ENCODE measurements at places on chromosomes 3 and 15.

GRCh38 chr3:100910986-100911385 lies 82.2 kb downstream of the ABI3BP start:
- peak; percentile 27 for DNase-seq

DNA sequence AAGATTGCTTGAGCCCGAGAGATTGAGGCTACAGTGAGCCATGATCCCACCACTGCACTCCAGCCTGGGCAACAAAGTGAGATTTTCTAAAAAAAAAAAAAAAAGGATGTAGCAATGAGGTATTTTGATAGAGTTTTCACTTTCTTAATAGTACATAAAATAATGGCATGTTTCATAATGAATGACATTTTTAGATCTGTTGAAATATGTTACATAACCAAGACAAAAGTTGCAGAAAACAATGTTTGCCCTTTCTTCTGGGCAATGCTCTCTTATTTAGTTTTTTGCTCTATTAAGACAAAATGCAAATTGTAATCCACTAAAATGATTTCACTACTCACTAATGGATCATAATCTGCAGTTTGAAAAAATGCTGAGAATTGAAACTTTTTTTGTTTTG lies 4.4 kb upstream of the MAPK6 start:
- no peak for DNase-seq

GRCh38 chr3:172221547-172221946 lies 182.2 kb downstream of the FNDC3B start:
- DNase-seq: peak; percentile 71

DNA sequence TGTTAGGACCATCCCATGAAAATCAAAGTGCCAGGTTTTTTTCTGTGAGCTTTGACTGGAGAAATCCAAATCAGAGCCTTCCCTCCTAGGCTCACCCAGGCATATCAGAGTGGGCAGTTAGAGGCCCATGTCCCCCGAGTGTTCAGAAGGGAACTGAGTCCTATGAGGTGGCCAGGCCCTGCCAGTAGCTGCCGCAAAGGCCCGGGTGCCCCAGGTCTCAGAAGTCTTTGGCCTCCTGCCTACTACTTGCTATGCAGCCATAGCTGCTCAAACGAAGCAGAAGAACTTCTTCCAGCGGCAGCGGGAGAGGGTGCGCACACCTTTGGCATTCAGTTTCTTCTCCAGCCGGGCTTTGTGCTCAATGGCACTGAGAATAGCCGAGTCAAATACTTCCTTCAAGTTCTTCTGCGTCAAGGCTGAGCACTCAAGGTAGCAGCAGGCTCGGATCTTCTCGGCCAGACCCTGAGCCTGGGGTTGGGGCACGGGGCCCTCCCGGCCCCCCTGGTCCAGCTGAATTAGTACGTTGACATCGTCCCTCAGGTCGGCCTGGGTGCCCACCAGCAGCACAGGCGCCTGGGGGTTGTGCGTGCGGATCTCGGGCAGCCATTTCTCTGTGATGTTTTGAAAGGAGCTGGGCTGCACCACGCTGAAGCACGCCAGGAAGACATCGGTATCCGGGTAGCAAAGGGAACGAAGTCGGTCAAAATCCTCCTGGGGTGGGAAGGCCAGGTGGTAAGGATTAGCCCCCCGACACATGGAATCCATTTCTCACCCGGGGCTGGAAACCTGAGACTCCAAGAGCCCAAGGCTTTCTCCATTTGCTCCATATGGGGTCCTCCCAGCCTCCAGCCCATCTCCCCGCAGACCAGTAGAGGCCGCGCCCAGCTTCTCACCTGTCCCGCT lies 992 bp downstream of the RHOV start:
- DNase-seq: no peak

DNA sequence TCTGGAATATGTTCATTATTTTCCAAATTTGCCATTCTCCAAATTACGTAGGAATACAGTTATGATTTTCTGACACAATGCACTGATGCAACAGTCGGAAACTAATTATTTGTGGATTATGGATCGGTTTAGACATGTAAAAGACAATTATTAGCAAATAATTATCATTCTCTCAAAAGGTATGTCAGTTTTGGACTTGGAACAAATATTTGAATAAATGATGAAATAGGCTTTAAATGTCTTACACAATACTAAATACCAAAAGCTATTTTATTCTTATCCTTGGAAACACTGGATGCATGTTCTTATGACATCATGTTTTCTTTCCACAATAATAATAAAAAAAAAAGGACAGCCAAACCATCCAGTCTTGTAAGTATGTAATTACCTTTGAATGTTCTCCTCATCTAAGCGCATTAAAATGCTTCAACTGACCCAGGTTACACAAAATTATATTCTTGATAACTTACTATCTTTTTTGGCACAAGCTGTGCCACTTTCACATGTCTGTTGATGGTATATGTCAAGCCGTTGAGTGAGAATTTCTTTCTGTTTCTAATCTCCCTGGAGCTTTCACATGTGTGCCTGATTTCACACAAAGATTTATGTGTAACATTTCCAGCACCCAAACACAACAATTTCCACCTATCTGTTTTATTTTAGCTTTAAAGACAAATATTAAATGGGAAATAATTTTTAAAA lies 238.5 kb upstream of the ZNF385D start:
- no peak for DNase-seq

DNA sequence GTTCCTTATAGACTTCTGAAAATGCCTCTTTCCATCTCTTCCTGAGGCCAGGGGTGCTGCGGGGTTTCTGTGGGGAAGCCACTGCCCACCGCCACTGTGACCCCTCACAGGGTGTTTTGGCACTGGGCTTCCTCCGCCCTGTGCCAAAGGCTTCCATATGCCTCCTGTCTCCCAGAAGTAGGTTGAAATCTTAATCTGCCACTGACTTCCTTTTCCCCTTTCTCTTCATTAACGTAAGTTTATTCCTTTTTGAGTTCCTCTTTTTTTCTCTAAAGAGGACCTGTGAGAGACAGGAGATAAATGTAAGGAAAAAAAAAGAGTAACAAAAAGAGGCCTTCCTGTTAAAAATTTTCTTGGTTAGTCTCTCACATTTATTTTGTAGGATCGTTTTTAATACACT lies 220.5 kb downstream of the CTNNB1 start:
- no peak for DNase-seq

GRCh38 chr15:29345549-29346525 lies 76.2 kb upstream of the NSMCE3 start:
- no peak for DNase-seq

DNA sequence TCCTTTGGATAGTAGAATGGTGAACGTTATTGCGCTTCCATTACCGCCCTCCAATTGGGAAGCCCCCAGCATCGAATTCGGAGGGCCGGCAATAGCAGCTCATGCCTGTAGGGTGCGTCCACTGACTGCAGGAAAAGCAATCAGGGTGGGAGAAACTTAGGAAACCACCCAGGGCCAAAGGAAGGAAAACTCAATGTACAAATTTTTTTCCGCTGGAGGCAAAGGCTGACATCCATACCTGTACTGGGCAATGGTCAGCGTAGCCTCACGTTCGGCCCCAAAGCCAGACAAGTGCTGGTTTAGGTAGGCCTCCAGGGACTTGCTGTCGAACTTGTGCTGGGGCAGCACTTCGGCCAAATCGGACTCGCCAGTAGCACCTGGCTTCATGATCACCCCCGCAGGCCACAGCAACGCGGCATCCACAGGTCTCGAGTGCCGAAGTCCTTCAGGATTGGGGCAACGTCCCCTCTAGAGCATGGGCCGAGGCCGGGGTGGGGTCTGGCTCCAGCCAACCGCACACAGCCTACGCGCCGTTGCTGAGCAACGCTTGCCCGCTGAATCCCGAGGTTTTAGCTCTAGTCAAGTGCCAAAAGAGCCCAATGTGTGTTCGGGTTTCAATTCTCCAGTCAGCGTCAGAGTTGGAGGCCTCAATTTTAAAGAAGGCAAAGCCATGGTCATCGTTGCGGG lies at the start of gene ACAD11:
ACAD11 (minus strand) TSS at position 445 of the 687 bp plus-strand sequence; CDS start at position 387, 58 bp downstream.
- peak; percentile 75 for DNase-seq

- no peak for DNase-seq
Observed at GRCh38 chr3:187213616-187214015, 16.3 kb downstream of the RTP1 start.

DNA sequence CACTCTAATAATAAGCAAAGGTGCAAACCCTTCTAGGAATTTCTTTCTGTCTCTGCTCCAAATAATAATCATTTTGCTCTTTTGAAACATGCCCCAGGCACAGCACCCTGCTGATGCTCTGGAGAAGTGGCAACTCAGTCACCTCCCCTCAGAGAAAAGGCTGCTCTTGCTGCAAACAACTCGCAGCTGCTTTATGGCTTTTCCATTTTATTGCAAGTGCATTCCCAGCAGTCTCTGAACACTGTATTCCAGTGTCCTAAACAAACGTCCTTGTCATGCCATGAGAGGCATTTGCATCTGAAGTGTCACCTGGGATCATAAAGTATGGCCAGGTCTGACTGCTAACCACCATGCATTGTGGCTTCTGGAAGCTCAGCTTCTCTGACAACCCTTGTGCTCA lies 358.1 kb upstream of the TRIM42 start:
- DNase-seq: no peak

GRCh38 chr3:73405000-73405399 lies 219.7 kb downstream of the PDZRN3 start:
- no peak for DNase-seq

GRCh38 chr3:128404276-128405068 lies 62.2 kb downstream of the DNAJB8 start:
- DNase-seq: no peak

DNA sequence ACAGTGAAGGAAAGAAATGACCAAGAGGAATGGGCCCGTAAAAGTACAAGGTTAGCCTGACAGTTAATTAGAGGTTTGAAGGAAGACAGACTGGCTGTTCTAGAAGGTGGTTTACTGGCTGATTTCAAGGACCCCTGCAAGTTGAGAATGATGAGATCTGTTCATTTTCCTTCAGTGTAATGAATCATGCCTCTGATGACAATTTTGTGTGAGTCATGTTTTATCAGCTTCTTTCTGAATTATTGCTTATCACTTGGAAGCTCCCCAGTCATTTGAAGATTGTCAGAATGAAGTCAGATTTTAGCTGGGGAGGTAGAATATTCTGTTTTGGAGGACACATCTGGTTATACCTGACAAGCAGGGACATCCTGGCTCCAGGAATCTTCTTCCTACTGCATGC lies 50.6 kb downstream of the DRD3 start:
- DNase-seq: no peak

- peak; percentile 84 for DNase-seq
Observed at GRCh38 chr3:46162975-46163555, 45.0 kb downstream of the CCR1 start.

GRCh38 chr15:42999201-42999779 lies 78.7 kb upstream of the TTBK2 start:
- no peak for DNase-seq

DNA sequence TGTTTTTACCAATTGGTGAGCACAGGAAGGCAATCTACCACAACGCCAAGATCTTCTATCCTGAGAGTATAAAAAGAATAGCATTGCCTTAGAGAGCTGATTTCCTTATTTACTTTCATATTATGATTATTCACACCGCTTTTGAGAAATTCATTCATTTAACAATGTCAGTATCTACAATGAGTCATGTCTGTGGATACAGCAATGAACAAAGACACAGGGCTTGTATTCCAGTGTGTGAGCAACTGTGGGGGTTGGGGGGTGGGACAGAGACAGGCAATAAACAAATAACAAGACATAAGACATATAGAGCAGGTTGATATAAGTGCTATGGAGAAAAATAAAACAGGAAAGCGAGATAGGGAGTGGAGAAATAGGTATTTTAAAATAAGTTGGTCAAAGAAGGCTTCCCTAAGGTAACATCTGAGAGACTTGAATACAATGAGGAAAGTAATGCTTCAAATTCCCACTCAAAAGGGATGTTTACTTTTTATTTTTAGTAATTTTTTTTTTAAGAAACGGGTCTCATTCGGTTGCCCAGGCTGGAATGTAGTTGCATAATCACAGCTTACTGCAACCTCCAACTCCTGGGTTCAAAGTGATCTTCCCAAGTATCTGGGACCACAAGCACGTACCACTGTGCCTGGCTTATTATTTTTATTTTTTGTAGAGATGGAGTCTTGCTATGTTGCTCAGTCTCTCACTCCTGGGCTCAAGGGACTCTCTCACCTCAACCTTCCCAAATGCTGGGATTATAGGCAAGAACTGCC lies 45.7 kb downstream of the PGBD4 start:
- no peak for DNase-seq

GRCh38 chr3:48320996-48321395 lies 12.5 kb downstream of the SPINK8 start:
- no peak for DNase-seq

DNA sequence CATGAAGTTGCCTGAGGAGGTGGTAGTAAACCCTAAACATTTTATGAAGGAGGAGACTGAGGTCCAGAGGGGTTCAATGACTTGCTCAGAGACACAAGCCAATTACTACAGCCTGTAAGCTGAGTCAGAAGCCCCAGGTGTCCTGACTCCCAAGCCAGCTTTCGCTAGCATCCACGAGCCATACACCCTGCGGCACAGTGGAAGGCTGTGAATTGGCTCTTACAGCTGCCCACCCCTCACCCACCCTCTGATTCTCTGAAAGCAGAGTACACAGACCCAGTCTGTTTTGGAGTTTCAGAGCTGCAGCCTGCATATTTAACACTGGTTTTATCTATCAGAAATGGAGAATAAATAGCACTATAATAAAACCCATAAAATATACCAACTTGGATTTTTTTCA lies 253.4 kb downstream of the IGSF11 start:
- DNase-seq: peak; percentile 23

DNA sequence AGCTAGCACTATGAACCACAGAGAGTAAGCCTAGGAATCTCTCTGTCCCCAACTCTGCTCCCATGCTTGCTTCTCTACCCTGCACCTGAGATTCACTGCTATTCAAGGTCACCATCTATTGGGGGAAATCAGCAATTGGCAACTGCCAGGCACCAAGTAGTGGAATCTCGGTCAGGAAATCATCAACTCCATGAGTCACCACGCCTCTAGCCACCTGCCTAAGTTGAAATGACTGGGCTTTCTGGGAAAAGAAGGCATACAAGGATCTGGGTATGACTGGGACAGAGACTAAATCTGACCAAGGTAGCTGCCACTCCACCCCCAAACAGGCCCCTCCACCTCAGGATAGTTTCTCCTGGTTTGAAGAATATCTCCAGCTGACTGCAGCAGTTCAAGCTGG lies 464.1 kb upstream of the CBLB start:
- peak; percentile 71 for DNase-seq

GRCh38 chr3:183537295-183537730 lies 18.2 kb downstream of the KLHL6 start:
- DNase-seq: peak; percentile 24

DNA sequence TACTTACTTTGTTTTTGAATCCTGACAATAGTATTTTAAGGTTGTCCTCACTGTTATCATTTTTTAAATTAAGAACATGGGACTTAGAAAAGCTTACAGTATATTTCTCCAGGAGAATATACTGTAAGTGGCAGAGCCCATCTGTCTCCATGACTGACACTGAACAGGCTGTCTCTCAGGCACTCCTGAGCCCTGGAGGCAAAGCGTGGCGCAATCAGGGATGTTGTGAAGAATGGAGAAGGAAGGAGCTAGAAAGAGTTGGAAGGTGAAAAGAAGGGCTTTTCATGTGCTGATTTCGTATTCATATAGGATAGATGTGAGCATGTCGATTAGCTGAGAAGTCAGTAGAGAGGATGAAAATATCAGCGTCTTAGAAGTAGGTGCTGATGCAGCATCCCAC lies 41.5 kb downstream of the FGF12 start:
- no peak for DNase-seq

Data from RPMI7951 (cell line).